ENCODE measurements at places on chromosomes 12 and 14.

GRCh38 chr14:92846162-92846897 lies 52.2 kb downstream of the GOLGA5 start:
- DNase-seq, result peak; percentile 28

DNA sequence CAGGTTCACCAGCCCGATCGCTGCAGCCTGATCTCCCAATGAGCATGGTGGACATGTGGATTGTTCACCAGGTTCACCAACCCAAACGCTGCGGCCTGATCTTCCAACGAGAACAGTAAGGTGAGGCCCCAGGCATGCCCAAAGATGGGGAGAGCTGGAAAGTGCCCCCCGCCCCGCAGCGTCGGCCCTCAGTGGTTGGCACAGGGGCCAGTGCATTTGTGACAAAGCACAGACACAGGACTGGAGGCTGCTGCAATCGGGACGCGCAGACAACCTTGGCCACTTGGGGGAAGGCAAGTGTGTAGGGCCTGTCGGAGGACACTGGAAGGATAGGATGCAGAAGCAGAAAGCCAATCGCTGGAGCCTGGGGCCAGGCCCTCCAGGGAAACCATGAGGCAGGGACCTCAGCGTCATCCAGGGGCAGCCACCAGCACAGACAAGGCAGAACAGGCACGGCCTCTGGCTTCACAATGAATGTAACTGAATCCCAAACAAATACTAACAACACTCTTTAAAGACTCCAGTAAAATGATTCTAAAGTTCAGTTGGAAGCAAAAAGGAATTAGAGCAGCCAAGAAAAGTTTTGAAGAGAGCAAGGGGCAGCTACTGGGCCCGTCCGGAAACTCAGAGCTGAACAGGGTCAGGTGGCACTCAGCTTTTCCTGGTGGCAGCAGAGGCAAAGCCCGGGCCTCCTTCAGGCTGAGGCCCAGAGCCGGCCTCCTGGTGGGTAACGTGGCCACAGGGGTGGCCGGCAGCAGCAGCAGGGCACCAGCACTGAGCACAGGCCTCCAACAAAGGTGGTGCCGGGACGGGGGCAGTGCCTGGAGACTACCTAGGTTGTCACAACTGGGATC lies 13.3 kb downstream of the BRF1 start:
- DNase-seq, result no peak

- peak; percentile 77 for DNase-seq
Measured at GRCh38 chr12:57001448-57001906, 4.9 kb downstream of the ZBTB39 start.

- no peak for DNase-seq
Measured at GRCh38 chr12:2163177-2163941, 110.6 kb downstream of the CACNA1C start.

DNA sequence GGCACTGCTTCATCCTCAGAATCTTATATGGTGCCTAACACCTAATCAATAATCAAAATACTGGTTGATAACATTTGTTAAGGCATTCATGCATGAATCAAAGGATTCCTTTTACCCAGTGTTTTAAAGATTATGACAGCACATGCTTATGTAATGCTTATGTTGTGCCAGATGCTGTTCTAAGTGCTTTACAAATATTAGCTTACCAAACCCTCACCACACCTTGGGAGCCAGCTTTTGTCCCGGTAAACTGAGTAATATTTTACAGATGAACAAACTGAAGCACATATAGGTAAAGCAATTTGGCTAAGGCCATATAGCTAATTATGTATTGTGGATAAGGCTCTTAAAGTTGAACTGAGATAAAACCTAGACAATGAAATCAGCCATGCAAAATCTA lies 209.2 kb downstream of the ALX1 start:
- DNase-seq, result no peak

Measured in activated naive CD4-positive, alpha-beta T cell treated with Interleukin-2 at 50 U/mL for 16 hours (primary cell).